Thoracic aorta (tissue), 2 donors: ENCODE measurements at places on chromosomes 11 and 22. TPM values are rescaled to one million over a fixed set of nuclear protein-coding genes. Genes with fewer than 3 reads are reported as not detected.

DNA sequence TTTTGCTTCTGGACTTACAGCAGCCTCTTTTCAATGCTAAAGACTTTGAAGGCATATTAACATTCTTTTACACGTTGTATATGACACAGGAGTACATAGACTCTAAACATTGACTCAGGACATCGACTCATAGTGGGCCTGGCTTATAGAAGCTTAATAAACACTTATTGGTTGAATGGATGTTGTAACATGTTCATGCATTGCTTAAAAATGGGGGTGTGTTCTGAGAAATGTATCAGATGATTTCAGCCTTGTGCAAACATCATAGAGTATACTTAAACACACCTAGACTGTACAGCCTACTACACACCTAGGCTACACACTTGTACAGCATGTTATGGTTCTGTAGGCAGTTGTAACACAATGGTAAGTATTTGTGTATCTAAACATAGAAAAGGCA is 17.9 kb downstream of the TTC17 start:
- no peak overlapping the region for H3K27ac ChIP-seq
- H3K4me3 ChIP-seq, result no peak overlapping the region
- no peaks in the 10 kb centered on the region for H3K4me1 ChIP-seq
- no peak for DNase-seq
- H3K36me3 ChIP-seq, result peaks cover 9% of the 10 kb centered on the region
- H3K27me3 ChIP-seq, result no peaks in the 10 kb centered on the region

- H3K27me3 ChIP-seq, result no peaks in the 10 kb centered on the region
- no peaks in the 10 kb centered on the region for H3K4me1 ChIP-seq
- DNase-seq, result no peak
- H3K27ac ChIP-seq, result no peak overlapping the region
- no peaks in the 10 kb centered on the region for H3K36me3 ChIP-seq
These were observed 112.7 kb downstream of the MORC2 start for GRCh38 chr22:30855677-30856518.

GRCh38 chr11:86039094-86039493 is 29.8 kb downstream of the PICALM start:
- H3K4me3 ChIP-seq, result no peak overlapping the region
- no peaks in the 10 kb centered on the region for H3K36me3 ChIP-seq
- no peak for DNase-seq
- H3K27me3 ChIP-seq, result no peaks in the 10 kb centered on the region

DNA sequence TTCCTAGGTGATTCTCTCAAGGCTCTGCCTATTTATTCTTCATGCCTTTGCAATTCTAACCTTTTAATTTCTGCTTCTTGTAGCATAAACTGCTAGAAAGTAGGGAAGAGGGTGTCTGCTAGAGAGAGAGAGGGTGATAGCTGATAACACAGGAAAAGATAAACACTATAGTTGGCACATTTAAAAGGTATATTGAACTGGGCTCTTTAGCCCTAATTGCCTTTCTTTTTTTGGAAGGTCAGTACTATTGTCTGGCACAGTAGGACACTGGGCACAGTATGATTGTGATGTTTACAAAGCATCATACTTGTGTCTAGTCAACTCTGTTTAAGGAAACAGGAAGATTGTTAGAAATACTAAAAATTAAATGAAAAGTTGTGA is 33.3 kb downstream of the TEAD1 start:
- no peaks in the 10 kb centered on the region for H3K27me3 ChIP-seq
- DNase-seq, result no peak
- no peak overlapping the region for H3K4me3 ChIP-seq
- no peak overlapping the region for H3K27ac ChIP-seq
- H3K36me3 ChIP-seq, result no peaks in the 10 kb centered on the region

DNA sequence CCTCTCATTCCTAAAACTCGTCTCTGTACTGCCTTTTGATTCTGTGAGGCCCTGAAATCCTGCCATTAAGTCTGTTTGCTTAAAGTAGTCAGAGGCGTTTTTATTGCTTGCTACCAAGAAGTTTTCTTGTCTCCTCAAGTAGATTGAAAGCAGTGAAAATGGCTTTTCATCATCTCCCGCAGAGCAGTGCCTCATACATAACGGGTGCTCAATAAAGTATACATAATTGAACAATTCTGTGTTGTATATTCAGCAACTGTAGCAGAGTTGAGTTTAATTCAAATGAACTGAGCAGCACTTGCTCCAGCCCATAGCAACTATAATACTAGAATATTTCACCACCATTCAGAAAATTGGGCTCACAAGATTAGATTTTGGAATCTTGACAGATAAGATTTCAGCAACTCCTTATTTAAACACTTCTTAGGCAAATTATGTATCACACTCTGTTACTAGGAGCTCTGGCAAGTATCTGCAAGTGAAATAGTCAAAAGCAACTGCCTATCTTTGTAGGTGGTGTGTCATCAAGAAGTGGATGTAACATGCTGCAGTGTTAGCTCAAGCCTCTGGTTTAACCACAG is 20.0 kb downstream of the FIBIN start:
- no peaks in the 10 kb centered on the region for H3K27me3 ChIP-seq
- H3K4me1 ChIP-seq, result peaks cover 22% of the 10 kb centered on the region
- no peak for DNase-seq

DNA sequence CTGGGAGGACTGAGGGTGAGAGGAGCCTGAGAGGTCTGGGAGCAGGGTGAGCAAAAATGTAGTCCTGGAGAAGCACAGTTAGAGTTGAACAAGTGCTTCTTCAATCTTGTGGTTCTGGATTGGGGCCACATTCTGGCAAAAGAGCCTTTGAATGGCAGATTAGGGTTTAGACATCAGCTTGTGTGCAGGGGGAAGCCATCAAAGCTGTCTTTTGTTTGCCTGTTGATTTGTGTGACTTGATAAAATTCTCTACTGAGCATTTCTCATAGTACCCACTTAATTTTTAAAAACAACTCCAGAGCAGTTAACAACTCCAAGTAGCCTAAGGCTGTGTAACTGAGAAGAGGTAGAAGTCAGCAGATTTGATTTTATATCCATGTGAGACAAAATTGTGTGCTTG is 166.2 kb downstream of the FAT3 start:
- H3K4me1 ChIP-seq, result no peaks in the 10 kb centered on the region
- no peak for DNase-seq
- no peak overlapping the region for H3K4me3 ChIP-seq
- no peak overlapping the region for H3K27ac ChIP-seq

DNA sequence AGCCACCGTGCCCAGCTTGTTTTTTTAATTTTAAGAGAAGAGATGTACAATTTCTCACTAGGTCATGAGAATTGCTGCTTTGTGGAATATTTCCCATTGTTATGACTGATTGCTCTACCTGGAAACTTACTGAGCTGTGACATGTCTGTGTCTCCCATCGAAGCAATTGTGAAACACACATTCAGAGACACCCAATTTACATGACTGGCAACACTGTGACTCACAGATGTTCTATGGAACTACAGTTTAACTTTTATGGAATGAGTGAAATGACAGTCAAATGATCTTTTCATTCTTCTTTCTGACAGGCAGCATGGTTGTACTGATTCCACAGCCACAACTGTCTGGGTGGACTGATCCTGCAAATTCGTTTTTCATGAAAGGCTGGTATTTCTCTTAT is 32.3 kb downstream of the ELF5 start:
- H3K27me3 ChIP-seq, result no peaks in the 10 kb centered on the region
- H3K27ac ChIP-seq, result no peak overlapping the region
- H3K4me1 ChIP-seq, result no peaks in the 10 kb centered on the region
- H3K36me3 ChIP-seq, result no peaks in the 10 kb centered on the region
- DNase-seq, result no peak

DNA sequence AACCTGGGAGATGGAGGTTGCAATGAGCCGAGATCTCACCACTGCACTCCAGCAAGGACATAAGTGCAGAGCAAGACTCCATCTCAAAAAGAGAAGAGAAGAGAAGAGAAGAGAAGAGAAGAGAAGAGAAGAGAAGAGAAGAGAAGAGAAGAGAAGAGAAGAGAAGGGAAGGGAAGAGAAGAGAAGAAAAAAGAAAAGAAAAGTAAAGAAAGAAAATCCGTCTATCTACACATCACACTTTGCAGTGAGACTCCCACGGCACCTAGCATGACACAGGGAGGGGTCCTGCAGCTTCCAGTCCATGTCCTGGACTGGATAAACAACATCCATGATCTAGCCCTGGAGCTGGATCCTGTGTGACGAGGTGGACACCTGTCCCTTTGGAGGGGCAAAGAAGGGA is 4.0 kb upstream of the PPARA start:
- no peak for DNase-seq
- no peaks in the 10 kb centered on the region for H3K36me3 ChIP-seq
- H3K4me3 ChIP-seq, result no peak overlapping the region
- H3K27me3 ChIP-seq, result no peaks in the 10 kb centered on the region

GRCh38 chr11:23924226-23924625 is 572.6 kb upstream of the LUZP2 start:
- no peak overlapping the region for H3K27ac ChIP-seq
- H3K4me1 ChIP-seq, result no peaks in the 10 kb centered on the region
- H3K27me3 ChIP-seq, result no peaks in the 10 kb centered on the region

- H3K27me3 ChIP-seq, result no peaks in the 10 kb centered on the region
- no peak overlapping the region for H3K27ac ChIP-seq
- no peak for DNase-seq
- no peaks in the 10 kb centered on the region for H3K4me1 ChIP-seq
- H3K4me3 ChIP-seq, result no peak overlapping the region
- H3K36me3 ChIP-seq, result no peaks in the 10 kb centered on the region
These were observed 3.1 kb downstream of the HTR3B start for GRCh38 chr11:113907681-113908080.

DNA sequence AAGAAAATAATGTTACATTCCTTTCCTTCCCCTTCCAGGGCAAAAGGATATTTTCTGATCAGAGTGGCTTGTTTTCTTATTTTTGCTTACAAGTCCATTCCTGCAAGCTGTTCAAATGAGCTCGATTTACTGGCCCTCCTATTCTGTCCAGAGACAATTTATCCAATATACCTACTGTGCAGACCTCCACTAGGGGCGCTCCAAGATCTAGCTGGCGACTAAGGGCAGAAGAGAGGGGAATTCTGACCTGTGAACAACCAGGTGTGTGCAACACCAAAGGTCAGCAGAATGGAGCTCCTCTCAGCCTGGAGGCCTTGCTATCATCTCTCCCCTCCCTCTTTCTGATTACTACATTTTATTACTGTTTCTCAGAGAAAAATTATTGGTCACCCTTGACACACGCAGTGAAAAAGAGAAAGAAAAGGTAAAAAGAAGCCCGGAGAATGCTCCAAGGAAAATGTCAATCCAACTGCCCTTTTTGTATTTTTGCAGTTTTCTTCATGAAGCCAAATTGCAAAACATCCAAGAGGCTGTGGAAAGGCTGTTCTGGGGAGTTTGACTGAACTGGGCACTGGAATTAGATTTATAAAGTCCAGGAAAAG is 3.2 kb downstream of the SEZ6L start:
- H3K27ac ChIP-seq, result no peak overlapping the region
- no peak overlapping the region for H3K4me3 ChIP-seq
- H3K4me1 ChIP-seq, result peaks cover 3% of the 10 kb centered on the region
- no peak for DNase-seq
- peaks cover 8% of the 10 kb centered on the region for H3K27me3 ChIP-seq

GRCh38 chr11:115921986-115922385 is 417.8 kb upstream of the CADM1 start:
- H3K36me3 ChIP-seq, result no peaks in the 10 kb centered on the region
- DNase-seq, result no peak
- no peak overlapping the region for H3K4me3 ChIP-seq
- no peaks in the 10 kb centered on the region for H3K27me3 ChIP-seq

DNA sequence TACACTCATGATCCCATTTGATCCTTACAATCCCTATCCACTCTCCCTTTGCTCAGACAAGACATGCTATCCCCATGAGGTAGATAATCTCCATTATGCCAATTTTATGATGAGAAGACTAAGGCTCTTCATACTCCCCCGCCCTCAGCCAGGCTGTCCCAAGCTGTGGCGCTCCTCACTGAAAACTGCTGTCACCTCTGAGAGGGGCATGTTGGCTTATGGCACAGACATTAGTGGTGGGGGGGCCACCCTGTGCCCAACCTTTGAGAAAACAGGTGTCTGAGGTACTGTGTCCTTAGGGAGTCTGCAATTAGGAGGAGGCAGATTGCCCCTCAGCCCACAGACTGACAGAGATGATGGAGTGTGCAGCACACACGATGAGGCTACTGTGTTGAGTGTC is 2.4 kb downstream of the DDTL start:
- DNase-seq, result no peak
- H3K4me1 ChIP-seq, result no peaks in the 10 kb centered on the region
- peaks cover 18% of the 10 kb centered on the region for H3K36me3 ChIP-seq
- no peak overlapping the region for H3K27ac ChIP-seq
- H3K4me3 ChIP-seq, result no peak overlapping the region

GRCh38 chr11:68332186-68332585 is 19.8 kb downstream of the LRP5 start:
- no peak overlapping the region for H3K4me3 ChIP-seq
- no peaks in the 10 kb centered on the region for H3K36me3 ChIP-seq
- H3K27ac ChIP-seq, result no peak overlapping the region
- DNase-seq, result no peak

DNA sequence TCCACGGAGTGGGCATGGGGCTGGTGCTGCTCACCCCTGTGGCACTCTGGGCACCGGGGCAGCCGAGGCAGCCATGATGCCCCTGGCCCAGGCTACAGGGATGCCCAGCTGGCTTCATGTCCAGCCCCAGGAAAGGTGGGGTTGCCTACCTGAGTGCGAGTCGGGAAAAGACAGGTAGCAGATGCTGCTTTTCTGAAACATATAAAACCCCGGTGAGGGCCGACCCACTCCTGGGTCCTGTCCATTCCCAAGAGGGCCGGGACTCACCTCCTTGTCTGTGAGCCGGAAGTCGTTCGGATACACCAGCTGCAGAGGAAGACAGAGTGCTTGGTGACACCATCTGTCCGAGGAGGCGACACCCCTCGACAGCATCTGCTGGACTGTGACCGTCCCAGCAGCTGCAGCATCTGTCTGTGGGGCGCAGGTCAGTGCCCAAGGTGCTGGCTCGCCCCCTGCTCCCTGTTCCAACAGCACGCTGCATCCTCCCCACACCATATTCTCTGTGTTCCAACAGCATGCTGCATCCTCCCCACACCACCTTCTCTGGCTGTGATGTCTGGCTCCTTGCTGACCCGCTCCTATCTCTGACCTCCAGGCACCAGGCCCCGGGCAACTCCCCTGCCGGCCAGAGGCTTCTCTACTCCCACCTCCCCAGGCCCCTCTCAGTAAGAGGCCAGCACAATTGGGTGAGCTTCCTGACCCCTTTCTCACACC is 8.0 kb downstream of the DENND6B start:
- no peak for DNase-seq
- no peaks in the 10 kb centered on the region for H3K36me3 ChIP-seq
- H3K27ac ChIP-seq, result no peak overlapping the region
- no peaks in the 10 kb centered on the region for H3K27me3 ChIP-seq
- no peaks in the 10 kb centered on the region for H3K4me1 ChIP-seq

MUC15 gene
- total RNA-seq, result 0.54 TPM

RIMBP3C gene
- 0.28 TPM for total RNA-seq

SELENOO gene
- 41.0 TPM for total RNA-seq

ADM2 gene
- not detected for total RNA-seq

TTC36 gene
- total RNA-seq, result 1.5 TPM

THOC5 gene
- 39.8 TPM for total RNA-seq

CATSPER1 gene
- not detected for total RNA-seq
